H9 (cell line): ENCODE measurements at places on chromosomes 13 and 19.

DNA sequence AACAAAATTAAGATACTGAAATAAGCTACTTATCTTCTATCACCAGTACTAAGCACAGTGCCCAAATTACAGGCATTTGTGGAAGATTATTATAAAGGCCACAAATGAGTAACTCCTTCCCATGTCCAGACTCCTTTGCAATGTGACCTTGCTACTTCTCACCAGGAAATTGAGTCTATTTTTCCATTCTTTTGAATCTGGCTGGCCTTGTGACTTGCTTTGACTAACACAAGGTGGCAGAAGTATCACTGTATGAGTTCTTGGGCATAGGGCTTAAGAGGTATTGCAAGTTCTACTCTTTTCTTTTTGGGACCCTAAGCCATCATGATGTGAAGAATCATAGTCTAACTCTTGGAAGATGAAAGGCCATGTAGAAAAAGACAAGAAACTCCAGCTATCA lies 49.9 kb downstream of the UGGT2 start:
- DNase-seq: no peak

DNA sequence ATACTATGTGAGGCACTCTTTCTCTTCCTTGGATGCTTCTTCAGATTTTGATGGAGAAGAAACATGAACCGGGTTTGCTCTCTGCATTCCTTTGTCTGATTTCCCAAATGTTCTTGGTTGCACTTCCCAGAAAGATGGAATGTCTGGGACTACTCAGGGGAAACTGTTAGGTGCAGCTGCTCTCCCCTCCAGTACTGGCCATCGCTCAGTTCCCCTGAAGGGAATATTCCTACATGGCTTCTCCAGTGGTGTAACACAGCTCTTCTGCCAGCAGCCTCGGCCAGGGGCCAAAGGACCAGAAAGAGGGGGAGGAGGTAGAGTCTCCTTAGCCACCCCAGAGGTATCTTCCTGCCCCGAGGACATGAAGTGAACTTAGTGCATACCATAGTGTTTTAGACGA lies 33.5 kb upstream of the SPRY2 start:
- DNase-seq: no peak

GRCh38 chr19:58183817-58184215 lies 955 bp downstream of the ZNF274 start:
- DNase-seq: no peak

GRCh38 chr19:18500799-18501198 lies 21.1 kb downstream of the ELL start:
- no peak for DNase-seq

DNA sequence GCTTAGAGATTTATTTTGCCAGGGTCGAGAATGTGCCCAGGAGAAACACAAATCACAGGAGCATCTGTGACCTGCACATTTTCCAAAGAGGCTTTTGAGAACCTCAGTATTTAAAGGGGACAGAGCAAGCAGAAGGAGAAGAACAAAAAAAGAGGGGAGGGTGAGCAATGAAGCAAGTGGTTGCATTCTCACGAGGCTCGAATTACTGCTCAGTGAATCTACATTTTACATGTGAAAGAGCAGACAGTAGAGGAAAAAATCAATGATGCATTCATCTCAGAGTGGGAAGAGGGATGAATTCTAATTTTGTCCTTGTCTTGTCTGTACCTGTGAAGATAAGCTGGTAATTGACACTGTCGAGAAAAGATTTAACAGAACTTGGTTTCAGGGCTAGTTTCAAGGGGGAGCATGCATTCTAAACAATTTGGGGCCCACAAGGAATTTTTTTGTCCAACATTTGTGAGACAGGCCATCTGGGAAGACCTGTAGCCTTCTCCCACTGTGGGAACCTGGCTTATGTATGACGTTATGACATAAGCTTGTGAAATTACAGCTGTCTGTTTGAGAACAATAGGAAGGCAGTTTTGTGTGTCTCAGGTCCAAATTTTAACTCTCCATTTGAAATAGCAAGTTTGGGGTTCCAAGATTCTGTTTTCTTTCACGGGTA lies 855.1 kb downstream of the SLITRK5 start:
- no peak for DNase-seq

DNA sequence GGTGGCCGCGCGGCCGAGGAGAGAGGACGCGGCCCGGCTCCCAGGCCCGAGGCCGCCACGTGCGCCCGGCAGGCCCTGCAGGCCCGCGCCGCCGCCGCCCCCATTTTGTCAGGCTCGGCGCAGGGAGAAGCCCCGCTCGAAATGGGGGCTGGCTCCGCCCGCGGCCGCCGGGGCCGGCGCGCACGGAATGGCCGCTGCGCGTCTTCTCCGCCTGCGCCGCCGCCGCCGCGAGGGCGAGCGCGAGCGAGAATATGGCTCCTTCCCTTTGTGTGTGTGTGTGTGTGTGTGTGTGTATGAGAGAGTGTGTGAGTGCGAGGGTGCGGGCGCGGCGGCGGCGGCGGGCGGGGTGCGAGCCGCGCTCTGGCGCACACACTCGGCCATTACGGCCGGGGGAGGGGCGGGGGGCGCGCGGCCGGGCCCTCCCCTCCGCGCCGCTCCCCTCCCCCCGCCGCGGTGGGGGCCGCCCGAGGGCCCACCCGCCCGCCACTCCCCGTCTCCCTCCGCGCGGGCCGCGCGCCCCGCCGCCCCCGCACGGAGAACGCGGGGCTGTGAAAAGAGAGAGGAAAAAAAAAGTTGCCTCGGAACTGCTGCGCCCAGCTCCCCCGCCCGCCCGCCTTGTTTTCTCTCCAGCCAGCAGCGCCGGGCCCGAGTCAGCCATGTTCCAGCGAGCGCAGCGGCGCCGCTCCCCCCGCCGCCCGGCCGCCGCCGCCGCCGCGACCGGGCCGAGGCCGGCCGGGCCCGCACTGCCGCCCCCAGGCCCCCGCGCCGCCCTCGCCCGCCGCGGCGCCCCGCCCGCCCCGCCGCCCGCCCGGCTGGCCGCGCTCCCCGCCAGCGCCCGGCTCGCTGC lies 1.0 kb downstream of the HMGB1 start:
- peak; percentile 63 for DNase-seq

DNA sequence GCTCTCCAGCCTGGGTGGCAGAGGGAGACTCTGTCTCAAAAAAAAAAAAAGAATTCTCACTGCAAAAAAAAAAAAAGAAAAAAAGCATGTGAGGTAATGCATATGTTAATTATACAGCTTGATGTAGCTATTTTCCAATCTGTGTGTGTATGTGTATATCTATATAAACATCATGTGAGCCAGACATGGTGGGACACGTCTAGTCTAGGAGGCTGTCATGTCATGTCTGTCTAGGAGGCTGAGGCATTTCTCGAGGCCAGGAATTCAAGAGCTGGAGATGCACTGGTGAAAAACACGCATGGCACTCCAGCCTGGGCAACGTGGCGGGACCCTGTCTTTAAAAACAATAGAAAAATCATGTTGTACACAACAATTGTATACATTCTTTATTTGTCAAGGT lies 6.9 kb upstream of the SBK3 start:
- DNase-seq: no peak

- DNase-seq: no peak
These were observed 595.4 kb downstream of the DIAPH3 start for GRCh38 chr13:59568306-59568705.

DNA sequence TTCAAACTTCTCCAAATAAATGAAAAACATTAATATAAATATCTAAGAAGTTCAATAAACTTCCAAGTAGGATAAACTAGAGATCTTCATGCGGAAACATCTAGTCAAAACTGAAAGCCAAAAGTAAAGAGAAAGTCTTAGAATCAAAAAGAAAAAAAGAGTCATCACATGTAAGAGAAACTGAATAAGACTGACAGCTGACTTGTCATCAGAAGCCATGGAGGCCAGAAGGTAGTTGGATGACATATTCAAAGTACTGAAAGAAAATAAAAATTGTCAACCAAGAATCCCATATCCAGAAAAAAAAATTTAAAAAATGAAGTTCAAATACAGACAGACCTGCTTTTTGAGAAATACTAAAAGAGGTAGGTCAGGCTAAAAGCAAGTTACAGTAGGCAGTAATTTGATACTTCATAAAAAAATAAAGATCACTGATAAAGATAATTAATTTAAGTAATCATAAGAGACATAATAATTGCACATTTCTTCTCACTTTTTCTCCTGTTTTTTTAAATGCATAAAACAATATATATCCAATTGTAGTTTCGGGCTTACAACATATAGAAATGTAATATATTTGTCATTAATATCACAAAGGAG lies 327.6 kb upstream of the PCDH9 start:
- no peak for DNase-seq

DNA sequence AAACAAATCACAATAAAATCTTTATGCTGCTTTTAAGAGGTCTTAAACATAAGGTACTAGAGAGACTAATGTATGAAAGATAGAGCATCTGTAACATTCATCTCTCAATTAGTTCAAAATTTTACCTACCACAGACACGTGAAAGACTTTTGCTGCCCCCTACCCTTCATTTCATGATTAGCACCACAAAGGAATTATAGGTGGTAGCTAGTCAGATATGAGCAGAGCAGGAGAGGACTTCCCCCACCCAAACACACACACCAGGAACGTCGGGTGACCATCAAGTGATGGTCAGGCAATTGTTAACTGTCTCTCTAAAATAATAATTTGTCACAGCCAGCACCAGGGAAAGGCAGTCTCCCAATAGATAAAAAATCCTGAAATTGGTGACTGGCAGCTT lies 1531.7 kb upstream of the SPRY2 start:
- peak; percentile 48 for DNase-seq

DNA sequence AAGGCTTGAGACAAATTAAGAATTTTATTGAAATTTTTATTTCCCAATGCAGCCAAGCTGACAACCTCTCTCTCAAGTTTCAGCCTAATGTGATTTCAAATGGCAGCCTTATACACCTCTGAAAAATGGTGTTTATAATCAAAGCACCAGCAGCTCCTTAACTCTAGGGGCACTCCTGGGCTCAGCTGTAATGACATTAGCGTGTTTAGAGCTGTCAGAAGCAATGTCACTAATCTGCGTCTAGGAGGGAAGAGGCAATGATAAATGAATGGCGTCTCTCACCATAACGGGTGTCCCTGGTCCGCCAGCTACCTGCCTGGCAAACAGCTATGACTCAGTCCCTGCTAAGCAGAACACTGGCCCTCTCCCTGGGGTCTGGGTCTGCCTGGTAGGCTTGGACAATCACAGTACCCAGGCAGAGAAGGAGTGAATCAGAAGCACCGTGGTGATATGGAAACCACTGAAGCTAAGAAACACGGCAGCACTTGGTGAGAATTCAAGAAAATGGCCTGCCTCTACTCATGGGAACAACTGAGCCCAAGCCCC lies 131.8 kb upstream of the VSTM2B start:
- no peak for DNase-seq

DNA sequence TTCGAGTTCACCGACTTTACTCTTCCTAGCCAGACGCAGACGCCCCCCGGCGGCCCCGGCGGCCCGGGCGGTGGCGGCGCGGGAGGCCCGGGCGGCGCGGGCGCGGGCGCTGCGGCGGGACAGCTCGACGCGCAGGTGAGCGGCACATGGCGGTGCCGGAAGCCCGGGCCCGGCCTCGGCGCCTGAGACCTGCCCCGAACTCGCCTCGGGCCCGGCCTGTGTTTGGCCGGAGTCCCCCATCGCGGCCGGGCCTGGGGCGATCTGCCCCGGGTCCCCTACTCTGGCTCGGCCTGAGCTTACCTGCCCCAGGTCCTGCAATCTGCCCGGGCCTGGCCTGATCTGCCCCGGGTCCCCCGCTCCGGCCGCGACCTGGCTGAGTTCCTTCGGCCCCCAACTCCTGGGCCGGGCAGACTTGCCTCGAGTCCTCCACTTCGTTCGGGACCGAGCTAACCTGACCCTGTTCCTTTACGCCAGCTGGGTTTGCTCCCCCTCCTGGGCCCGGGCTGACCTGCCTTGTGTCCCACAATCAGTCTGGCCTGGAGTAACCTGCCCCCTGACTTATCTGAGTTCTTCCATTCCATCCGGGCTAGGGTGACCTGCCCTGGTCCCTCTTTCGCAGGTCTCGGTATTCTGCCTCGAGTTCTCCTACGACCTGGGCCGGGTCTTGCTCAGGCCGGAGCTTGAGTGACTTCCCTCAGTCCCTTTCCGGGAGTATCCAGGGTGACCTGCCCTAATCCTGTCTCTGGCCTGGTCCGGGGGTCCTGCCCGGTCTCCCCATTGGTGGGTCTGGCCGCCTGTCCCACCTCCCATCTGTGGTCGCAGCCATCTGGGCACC lies 764 bp downstream of the UPF1 start:
- peak; percentile 57 for DNase-seq

- peak; percentile 40 for DNase-seq
These were observed 149.9 kb downstream of the MYO16 start for GRCh38 chr13:108779308-108779707.

DNA sequence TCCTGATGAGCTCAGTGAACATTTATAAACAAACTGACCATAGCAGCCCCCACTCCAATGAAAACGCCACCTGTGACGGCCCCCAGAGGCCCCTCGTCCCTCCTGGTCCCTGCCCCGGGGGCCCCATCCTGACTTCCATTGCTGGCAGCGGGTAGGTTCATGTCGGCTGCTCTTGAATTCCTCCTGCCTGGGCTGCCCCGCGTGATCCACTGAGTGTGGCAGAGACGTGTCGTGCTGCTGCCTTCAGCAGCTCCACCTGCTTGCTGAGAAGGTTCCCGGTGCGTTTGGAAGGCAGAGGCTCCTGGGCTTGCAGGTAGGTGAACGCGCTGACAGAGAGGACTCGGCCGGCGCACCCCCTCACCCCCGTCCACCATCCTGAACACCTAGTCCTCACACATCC lies 11.6 kb downstream of the C2CD4C start:
- DNase-seq: peak; percentile 30

DNA sequence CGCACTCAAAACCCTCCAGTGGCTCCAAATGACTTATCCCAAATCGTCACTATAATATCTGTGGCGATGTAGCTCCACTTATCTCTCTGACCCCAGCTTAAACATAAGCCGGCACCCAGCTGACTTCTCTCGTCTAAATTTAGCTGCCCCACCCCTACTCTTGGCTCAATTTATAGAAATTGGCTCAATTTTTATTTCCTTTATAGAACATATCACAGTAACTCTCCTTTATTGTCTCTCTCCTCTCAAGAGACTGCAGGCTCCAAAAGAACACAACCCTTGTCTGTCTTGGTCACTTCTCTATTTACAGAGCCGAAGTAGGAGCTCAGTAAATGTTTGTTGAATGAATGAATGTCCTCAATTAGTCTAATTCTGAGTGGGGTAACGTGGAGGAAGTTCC lies 805 bp downstream of the ZNF784 start:
- no peak for DNase-seq

- no peak for DNase-seq
These were observed 68.1 kb downstream of the ARHGEF7 start for GRCh38 chr13:111183087-111183645.
